NCI-H510A (cell line): ENCODE measurements at places on chromosomes 3 and 15.

GRCh38 chr3:112470788-112471187 lies 28.5 kb downstream of the BTLA start:
- DNase-seq = no peak

DNA sequence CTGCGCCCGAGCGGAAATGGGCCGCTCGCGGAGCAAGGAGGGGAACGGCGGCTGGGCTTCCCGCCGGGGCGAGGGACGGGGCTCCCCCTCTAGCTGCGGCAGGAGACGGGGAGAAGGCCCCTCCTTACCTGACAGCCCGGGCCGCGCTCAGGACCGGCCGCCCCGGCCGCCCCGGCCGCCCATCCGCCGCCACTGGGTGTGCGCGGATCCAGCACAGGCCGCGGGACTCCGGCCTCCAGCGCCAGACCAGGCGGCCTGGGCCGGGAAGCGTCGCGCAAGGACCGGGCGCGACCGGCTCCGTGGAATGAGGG lies 296 bp downstream of the TPRA1 start:
- DNase-seq = no peak

DNA sequence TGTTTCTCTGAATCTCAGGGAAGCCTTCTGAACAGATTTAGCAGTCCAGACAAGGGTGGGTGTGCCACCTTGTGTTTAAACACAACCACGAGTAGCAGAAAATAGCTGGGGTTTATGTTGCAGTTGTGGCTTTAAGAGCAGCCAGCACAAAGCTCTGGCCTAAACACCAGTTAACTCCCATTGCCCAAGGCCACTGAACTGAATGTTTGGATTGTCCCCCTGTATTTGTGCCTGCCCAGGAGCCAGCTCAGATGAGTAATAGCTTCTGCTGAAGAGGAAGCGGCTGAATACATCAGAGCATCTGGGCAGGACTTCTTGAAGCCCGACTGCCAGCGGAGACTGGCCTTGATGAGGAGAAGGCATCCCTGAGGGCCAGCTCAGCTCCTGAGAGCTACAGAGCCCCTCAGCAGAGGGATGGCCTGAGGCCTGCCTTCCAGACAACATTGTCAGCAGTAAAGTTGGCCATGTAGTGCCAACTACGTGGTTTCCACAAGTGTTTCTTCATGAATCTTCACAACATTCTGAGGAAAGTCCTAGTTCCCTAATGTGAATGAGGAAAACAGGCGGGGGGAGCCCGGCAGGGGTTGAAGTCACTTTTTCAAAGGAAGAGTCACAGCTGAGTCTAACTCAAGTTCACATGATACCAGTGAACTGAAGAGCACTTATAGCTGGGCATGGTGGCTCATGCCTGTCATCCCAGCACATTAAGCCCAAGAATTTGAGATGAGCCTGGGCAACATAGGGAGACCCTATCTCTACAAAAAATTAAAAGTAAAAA lies 65.8 kb upstream of the ZBTB38 start:
- DNase-seq = no peak

GRCh38 chr3:20141851-20142250 lies 44.2 kb downstream of the SGO1 start:
- DNase-seq = no peak

DNA sequence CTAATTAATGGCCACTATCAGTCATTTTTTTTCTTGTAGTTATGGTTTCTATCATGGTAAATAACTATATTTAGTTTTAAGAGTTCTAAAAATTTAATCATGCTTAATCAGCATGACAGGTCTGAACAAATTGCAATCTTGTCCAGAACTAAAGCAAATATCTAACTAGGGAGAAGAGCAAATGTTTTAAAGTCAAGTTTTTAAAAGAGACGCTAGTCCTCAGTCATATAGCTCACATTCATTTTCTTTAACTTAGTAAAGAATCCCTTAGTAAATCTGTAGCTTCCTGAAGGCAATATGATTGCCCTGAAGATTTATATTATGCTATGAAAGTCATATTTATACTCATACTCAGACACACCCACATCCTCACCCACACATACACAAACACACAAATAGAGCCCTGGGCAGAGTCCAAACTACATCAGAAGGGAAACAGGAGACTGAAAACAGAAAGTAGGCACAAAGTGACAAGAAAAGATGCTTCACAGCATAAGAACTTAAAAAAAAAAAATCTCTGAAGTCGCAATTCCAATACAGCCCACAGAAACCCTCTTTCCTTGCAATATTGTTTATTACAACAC lies 1149.1 kb downstream of the SI start:
- no peak for DNase-seq

- DNase-seq = no peak
Observed at GRCh38 chr3:36557021-36557707, 176.9 kb downstream of the STAC start.

- no peak for DNase-seq
Observed at GRCh38 chr15:34335176-34336032, 2.2 kb downstream of the SLC12A6 start.

- DNase-seq = no peak
Observed at GRCh38 chr15:96042734-96043224, 287.7 kb upstream of the NR2F2 start.

DNA sequence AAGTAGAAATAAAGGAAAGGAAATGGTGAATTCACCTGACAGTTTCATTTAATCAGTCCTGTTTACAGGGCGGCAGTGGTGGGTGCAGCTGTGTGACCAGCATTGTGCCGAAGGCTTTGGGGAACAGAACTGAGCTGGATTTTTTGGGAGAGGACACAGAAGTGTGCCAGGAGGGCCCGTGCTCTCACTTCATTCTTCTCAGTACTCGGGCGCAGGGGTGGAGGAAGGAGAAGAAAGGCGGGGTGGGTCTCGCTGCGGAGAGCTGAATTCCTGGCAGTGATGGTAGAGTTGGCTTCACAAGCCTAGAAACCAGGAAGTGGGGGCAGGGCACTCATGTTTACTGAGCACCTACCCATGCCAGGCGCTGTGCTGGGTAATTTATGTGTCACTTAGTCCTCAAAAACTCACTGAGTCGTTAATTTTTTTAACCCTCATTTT lies 64.6 kb downstream of the CRTC3 start:
- DNase-seq = peak; percentile 61

DNA sequence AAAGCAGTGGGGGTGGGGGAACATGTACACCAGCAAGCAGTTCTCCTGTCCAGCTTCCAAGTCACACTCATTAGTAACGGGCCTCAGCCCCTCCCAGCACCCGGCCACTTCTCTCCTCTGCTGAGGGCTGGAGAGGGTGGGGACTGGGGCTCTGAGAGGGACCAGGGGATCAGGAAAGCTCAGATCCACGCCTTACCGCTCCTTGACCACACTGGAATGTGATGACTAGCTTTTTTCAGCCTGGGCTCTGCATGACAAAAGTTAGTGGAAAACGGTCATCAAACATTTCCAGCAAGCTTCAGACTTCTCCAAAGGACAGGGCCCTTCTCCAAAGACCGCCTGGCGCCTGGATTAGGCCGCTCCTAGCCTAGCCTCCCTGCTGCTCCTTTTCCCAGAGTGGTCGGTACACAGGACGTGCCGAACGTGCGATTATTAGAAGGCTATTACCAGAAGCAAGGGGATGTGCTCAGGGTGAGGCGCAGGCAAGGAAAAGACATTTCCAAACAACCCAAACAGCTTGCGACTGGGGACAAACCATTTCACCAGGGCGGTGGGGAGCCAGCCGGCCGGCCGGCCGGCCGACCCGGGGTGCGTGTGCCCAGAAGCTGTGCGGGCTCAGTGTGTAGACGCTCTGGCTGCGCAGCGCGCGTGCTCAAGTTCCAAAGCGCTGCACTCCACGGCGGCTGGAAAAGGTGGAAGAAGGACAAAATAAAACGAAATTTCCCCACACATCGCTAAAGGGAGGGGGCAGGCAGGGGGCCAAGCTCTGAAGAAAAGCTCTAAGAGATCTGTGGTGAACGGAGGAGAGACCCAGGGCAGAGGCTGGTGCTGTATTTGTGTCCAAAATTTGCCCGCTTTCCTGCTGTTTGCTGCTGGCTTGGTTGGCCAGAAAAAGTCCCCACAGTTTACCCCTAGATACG lies 51.0 kb upstream of the SSR3 start:
- DNase-seq = no peak

DNA sequence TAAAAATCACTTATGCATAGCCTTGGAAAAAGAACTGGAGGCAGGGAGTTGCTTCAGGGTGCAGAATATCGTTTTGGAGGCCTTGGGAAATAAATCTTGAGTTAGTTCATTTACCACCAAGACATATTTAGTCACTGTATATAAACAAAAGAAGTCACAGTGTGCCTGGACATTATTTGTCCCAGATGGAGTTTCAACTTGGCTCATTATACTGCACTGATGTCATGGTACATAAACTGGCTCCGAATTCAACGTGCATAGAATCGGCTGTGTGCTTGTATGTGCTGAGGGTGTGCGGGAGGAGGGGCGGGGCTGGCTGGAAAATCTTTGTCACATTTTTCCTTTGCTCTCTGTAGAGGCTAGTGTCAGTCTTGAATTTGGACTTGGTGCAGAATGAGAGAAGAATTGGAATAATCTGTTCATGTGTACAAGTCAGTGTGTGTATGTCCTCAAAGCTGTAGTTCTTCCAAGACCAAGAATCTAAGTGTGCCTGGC lies 86.6 kb downstream of the FNDC3B start:
- DNase-seq = no peak

DNA sequence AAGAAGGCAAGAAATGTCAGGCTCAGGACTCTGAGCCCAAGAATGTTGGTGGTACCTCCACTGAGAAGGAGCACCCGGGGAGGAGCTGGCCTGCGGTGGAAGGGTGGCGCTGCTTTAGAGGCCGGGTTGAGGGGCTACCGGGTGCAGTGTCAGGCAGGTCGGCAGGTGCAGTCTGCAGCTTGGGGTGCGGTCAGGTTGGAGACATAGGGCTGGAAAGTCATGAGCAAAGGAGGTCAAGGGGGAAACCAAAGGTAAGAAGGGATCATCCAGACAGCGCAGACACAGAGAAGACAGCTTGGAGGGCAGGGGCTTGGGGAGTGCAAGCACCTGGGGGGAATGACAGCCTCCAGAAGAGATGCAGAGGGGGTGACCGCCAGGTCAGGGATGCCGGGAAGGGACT lies 274.4 kb upstream of the LYSMD4 start:
- DNase-seq = no peak

DNA sequence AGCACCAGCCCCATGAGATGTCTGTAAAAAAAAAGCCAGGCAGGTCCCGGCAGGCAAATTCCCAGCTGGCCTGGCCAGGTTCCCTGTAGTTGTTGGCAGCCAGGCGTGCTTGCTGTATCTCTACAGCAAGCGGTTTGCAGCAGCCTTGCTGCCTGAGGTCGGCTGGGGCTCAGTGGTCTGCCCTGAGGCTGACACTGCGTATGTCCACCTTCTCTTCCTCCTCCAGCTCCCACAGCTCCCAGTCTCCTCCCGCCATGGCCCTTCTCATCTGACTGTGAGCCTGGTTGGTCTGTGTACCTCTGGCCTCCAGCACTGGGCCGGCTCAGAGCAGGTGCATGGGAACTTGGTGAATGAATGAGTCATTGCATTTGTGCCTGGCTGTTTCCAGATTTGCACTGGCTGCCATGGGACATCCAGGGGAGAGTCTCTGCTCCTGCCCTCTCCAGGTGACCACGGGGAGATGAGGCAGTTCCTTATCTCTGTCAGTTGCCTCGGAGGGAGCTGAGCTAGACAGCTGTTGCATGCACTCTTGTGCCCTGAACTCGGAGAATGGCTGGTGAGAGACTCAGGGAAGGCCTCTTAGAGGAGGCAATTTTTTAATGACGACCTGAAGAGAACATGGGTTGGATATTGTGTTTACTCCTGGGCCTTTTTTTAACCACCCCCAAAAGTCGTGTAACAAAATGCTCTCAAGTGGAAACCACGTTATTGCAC lies 43.0 kb downstream of the SPSB4 start:
- no peak for DNase-seq

GRCh38 chr3:10712121-10712520 lies 103.9 kb upstream of the SLC6A11 start:
- DNase-seq = no peak

- DNase-seq = no peak
Observed at GRCh38 chr3:11593318-11594034, 50.2 kb downstream of the VGLL4 start.

DNA sequence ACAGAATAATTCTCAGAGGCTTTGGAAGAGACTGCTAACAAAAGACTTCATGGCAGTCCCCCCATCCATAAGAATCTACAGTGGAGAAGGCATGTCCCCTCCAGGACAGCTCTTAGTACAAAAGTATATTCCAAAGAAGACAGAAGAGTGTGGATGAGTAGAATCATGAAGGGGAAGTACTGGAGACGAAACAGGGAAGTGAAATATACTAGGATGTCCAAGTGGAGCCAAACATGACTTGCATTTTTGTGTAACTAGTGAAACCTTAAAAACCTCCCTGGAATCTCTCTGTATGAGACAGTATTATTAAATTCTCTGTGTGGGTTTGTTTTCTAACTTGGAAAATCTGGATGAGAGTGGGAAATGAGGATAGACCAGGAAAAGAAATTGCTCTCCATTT lies 312.4 kb downstream of the RSL24D1 start:
- DNase-seq = no peak

GRCh38 chr3:58261954-58262666 lies 24.5 kb downstream of the ABHD6 start:
- no peak for DNase-seq

- no peak for DNase-seq
Observed at GRCh38 chr3:46665763-46666452, 27.6 kb downstream of the ALS2CL start.

DNA sequence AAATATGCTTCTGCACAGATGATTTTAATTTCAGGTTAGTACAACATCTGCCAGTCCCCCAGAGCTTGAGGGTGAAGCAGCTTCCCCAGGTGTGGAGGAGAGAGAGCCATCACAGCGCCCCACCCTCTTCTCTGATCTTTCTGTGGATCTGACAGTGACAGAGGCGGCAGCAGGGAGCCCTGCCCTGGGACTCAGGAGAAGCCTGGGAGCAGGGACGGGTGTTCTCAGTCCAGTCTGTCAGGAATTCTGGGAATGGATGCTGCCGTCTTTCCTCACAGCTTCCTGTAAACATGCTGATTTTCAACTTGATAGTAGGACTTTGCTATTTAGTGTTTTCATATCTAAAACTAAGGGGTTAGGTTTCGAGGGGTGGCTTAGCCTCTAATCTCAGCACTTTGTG lies 11.4 kb upstream of the RAB8B start:
- no peak for DNase-seq

- DNase-seq = no peak
Observed at GRCh38 chr3:171044835-171045793, 18.6 kb upstream of the SLC2A2 start.

GRCh38 chr3:58177747-58178527 lies 32.8 kb downstream of the DNASE1L3 start:
- no peak for DNase-seq

GRCh38 chr3:20742903-20743552 lies 557.0 kb upstream of the SGO1 start:
- no peak for DNase-seq

DNA sequence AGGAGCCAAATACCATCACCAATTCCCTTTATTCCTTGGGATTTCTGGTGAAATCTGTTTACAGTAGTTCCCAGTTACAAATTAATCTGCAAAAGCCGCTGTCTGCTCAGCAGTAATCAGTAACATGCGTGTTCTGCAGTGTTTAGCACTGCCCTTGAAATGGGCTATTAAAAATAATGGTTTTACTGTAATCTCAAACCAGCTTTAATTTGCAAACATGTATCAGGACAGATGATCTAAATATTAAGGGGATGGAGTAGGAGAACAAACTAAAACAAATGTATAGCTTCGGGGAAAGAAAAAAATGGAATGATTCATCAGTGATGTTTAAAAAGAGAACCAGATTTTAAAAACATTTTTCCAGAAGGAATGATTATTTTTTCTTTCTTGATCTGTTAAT lies 513.2 kb downstream of the MECOM start:
- no peak for DNase-seq
